Activated CD4-positive, CD25-positive, alpha-beta regulatory T cell treated with anti-CD3 and anti-CD28 coated beads, Interleukin-2, amount 50 U/mL, for 72 hours (primary cell): ENCODE measurements at places on chromosomes 5 and 9.

- DNase-seq: no peak
Observed at GRCh38 chr9:114365194-114365593, 22.6 kb downstream of the AKNA start.

GRCh38 chr9:94839398-94839797 is 112.9 kb downstream of the AOPEP start:
- no peak for DNase-seq

DNA sequence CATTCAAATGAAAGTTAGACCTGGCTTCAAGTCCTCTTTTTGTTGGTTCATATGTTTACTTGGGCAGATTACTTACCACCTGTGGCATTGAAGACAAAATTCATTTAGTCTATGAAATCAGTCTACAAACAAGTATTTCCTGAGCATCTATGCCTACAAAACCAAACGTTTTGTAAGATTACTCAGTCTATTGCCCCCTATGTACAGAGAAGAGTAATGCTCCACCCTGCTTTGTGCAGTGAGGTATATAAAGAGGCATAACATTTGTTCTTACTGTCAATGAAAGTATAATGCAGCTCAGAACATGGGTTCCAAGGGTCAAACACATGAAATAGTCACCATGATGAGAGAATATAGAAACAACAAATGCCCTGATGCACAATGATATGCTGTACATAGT is 580.7 kb downstream of the KIF4B start:
- no peak for DNase-seq

DNA sequence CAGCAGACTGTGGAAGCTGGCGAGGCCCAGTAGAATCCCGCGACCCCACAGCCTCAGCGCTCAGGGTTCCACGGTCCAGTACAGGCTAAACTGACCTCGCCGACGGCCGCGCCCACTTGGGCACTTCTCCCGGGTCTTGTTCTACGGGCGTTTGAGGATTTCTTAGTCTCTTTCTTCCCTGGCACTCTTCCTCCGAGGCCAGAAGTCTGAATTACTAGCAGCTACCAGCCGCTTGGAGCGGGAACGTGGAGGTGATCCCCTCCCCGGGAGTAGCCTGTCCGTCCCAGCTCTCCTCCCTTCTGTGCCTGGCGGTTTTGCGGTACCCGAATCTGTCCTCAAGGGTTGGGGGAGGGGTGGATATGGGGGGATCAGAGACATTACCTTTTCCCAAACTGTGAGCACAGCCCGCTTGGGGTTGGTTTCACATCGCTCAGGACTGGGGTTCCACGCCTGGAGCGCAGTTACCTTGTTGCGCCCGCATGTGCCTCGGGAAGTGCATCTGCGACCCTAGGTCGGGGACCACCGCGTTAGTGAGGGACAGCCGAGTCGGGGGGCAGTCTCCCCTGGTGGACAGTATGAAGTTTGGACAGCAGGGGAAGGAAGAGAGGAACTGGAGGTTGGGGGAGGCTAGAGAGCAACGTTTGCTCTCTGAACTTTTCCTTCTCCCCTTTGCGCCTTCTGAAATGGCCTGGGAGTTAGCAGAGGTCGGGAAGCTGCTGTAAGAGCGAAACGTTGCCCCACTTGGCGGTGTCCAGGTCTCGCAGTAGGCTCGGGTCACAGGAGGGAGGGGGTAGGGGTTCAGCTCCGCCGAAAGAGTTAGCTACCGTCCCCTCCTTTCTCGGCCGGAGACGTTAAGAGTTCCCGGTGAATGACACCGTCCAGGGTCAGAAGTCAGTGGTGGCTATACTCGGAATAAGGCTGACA is 190.8 kb downstream of the MEF2C start:
- DNase-seq: no peak

GRCh38 chr9:95057101-95057500 is 260.4 kb downstream of the FANCC start:
- no peak for DNase-seq

- DNase-seq: no peak
Observed at GRCh38 chr9:128685636-128686489, 3.2 kb upstream of the SET start.

DNA sequence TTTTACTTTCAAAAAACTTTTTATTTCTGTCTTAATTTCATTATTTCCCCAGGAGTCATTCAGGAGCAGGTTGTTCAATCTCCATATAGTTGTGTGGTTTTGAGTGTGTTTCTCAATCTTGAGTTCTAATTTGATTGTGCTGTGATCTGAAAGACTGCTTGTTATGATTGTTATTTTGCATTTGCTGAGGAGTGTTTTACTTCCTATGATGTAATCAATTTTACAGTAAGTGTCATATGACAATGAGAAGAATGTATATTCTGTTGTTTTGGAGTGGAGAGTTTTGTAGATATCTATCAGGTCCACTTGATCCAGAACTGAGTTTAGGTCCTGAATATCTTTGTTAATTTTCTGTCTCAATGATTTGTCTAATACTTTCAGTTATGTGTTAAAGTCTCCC is 706.9 kb upstream of the CTNND2 start:
- DNase-seq: no peak

GRCh38 chr5:90843443-90843842 is 284.8 kb downstream of the ADGRV1 start:
- no peak for DNase-seq

DNA sequence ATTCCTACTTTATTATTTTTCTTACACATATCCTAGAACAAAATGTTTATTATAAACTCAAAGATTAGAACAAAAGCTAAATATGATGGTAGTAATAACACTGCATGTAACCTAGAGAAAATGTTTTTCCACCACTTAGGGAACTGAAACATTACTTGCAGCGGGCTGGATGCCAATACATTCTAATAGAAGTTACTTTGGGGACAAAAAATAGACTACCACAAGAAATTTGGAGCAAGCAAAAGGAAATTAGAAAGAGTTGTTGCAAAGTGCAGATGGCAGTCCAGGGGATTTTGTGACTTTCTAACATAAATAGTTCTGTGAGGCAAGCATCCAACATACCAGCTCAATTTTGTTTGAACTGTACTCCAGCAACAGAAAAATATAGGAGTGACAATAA is 255.3 kb upstream of the GRIN3A start:
- no peak for DNase-seq

GRCh38 chr5:150361301-150361700 is 3.8 kb downstream of the TCOF1 start:
- DNase-seq: no peak

DNA sequence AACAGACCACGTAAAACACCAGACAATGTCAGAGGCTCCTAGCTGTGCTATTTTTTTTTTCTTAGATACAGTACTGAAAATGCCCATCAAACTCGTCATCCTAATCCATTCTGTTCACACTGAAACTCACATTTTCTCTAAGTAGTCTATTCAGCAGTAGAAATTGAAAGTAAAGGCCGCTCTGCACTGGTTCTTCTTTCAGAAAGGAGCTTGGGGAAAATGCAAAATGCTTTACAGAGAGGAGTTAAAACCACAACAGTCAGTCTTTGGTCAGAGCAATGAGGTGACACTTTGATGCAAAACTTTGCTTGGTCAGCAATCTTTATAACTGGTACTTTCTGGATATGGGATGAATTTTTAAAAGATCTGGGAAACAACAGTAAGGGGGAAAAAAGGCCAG is 43.8 kb upstream of the SUSD1 start:
- no peak for DNase-seq

DNA sequence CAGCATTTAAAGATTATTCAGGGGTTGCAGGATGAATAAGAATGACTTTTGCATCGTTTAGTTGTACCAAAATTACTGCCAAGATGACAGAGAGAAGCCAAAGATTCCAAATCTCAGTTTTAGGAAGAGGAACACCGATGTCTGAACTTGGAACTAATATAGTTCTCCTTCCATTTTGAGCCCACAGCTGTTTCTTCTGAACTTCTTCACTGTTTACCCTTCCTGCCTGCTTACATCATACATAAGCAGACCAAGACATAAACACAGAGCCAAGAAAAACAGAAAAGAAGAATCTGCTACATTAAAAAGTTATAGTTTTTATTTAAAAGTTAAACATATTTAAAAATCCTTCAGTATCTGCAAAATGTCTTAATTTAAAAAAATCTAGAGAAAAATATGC is 146.9 kb upstream of the RAPGEF1 start:
- no peak for DNase-seq

GRCh38 chr9:94865582-94866452 is 139.3 kb downstream of the AOPEP start:
- DNase-seq: no peak

DNA sequence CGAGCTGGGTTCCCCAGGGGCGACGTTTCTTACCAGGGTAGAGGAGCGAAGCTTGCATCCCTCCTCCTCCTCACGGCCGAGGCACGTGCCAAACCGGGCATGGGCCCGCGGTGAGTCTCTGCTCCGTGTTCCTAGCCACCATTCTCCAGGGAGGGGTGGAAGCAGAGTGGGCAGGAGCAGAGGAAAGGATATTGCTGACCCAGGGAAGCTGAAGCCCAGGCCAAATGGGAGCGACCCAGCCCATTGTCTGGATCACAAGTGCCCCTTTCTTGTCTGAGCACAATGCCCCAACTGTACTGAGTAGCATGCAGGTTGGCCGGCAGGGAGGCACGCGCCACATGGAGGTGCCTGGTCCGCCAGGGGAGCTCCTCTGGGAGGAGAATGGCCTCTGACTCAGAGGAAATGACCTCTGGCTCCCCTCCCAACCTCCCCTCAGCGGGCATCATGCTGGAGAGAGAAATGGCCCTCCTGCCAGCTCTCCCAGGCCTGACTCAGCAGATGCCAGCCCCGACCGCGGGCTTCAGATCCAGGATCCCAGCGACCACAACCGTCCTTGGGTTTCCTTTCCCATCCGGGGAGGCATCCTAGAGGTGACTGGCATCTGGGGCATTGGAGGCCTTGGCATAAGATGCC is 1.1 kb downstream of the PRR7 start:
- DNase-seq: peak; percentile 31

- DNase-seq: no peak
Observed at GRCh38 chr9:94788570-94789105, 62.1 kb downstream of the AOPEP start.

GRCh38 chr5:162888268-162888667 is 549.1 kb upstream of the CCNG1 start:
- DNase-seq: no peak

DNA sequence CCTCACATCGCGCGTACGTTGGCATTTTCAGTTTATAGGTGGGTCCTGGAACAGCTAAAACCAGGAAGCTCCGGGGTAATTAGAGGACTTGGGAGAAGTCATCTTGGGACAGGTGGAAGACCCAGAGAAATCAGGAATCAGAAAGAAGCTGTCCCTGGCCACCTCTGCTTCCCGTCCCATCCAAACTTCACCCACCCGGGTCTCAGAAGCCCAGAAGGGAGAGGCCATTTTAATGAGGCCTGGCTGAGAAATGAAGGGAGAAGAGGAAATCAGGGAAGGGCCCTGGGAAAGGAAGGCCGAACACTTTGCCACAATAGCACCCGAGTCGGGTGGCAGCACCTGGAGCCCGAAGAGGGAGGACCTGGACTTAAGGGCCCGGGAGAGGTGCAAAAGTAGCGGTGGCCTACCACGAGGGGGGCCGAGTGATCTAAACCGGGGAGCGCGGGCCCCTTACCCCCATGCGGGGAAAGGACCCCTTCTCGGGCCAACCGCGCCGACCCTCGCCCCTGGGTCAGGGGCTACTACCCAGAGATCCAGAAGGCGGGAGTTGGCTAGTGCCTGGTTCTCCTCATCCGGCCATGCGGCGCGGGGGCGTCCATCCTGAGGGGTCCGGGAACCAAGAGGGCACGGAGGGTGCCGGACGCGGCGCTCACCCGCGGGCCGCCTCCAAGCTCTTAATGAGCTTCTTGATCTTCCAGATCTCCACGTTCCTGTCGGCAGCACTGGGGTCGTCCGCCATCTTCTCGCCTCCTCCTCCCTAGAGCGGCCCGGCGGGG is 668 bp downstream of the ETF1 start:
- no peak for DNase-seq
